ENCODE measurements at places on chromosomes 4 and X.

- DNase-seq = no peak
Measured at GRCh38 chr4:56910172-56910967, 2.7 kb downstream of the REST start.

GRCh38 chr4:169054879-169055278 is 44.8 kb upstream of the CBR4 start:
- DNase-seq = no peak

- DNase-seq = no peak
Measured at GRCh38 chr4:161680146-161680545, 483.7 kb downstream of the FSTL5 start.

DNA sequence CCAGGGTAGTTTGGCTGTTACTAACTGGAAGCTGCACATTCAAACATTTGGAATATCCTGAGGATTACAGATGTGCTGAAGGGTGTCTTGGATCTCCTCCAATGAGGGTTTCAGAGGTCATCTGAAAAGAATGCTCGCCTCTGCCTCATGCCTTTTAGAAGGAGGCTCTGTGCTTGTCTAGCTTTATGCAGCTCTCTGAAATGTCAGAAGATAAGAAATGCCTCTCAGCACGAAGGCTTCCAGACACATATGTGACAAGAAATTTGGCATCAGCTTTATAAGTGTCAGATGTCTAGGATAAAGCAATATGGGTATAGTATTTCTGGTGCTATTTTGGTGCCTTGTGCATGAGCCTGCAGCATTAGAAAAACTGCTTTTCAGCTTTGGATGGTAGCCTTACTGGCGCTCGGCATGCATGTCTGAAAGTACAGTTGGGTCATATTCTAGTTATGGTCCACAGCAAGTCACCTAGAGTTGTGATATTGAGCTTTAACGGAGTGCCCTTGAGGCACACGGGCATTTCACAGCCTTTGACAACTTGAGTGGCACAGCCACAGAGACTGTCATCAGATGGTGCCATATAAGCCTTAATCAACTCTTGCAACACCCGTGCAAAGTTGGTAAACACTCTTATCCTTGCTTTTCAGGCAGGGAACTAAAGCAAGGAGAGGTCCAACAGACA is 70.8 kb upstream of the PGRMC2 start:
- DNase-seq = no peak

GRCh38 chr4:30601070-30601865 is 118.9 kb upstream of the PCDH7 start:
- no peak for DNase-seq

DNA sequence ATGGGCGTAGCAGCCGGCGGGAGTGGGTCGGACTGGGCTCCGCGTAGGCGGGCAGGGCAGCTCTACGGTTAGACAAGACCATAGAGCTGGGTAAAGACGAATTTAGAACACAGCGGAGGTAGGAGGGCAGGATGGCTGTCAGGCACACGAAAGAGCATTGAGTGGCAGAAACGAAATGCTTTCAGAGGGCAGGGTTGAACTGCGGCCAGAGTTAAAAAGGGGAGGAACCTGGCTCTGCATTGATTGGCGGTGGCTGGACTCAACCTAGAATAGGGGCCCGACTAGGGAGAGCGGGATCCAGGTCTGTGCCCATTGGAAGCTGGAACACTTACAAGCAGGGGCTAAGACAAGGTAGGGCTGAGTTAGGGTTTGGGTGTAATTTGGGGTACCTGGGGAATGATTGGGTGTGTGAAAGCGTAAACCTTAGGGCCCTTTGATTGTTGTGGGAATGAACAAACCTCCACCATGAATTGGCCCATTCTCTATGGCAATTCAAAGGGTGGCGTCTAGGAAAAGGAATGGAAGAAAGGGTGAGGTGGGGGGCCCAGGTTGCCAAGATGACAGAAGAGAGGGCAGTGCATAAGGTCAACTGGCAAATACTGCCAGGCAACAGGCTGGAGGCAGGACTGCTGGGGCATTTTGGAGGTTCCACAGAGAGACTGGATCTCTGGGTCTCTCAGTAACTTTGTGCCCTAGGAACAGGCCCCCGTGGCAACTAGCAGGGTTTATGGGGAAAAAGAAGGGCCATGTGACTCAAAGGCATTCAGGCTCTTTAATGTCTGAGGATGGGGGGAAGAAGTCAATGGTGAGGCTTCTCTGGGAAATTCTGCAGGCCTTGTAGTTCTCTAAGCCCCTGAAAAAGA is 911 bp upstream of the ELK1 start:
- DNase-seq = no peak

- DNase-seq = no peak
Measured at GRCh38 chrX:39816871-39817731, 280.7 kb downstream of the BCOR start.

DNA sequence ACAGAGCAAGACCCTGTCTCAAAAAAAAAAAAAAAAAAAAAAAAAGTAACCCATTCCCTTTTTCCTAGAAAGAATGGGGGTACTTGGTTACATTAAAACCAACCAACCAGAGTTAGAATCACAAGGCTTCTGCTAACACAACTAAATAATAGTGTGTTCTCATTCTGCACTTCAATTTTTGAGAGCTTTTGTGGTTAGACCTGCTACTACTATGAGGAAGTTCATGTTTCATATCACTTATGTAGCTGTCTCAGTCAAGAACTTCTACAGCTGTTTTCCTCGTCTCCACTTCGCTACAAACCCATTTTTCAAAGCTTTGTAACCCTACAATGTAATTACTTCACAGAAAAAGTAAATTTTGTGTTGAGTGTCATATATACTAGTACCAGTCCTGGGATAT is 58.3 kb downstream of the PDHA2 start:
- DNase-seq = no peak

- no peak for DNase-seq
Measured at GRCh38 chr4:11715753-11716521, 287.2 kb upstream of the HS3ST1 start.
